H9 (cell line): ENCODE measurements at places on chromosomes 7 and 10.

DNA sequence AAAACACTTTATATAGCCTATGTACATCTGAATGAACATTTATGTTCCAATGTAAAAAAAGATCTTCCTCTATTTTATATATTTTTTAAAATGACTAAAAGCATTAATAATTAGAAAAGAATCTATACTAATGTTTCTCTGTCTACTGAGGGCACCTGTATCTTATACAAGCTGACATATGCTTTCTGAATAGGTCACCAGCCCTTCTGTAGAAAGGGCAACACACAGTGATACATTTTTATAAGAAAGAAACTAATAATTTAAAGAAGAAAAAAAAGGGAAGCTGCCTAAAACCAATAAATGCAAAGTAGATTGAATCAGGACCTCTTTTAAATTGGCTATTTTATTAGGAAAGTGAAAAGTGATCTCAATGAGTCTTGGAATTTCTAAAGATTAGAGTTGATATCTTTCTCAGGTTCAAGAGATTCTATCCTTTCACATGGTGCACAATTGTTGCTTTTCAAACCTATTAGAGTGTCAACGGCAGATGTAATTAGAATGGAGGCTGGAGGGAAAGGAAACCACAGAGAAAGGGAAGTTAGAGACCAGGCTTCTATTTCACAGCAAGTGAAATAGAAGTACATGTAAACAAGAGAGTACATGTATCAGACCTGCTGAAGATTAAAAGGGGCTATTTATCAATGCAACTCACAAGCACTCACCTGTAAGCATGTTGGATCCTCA lies 6.3 kb downstream of the MTPN start:
- no peak for DNase-seq

DNA sequence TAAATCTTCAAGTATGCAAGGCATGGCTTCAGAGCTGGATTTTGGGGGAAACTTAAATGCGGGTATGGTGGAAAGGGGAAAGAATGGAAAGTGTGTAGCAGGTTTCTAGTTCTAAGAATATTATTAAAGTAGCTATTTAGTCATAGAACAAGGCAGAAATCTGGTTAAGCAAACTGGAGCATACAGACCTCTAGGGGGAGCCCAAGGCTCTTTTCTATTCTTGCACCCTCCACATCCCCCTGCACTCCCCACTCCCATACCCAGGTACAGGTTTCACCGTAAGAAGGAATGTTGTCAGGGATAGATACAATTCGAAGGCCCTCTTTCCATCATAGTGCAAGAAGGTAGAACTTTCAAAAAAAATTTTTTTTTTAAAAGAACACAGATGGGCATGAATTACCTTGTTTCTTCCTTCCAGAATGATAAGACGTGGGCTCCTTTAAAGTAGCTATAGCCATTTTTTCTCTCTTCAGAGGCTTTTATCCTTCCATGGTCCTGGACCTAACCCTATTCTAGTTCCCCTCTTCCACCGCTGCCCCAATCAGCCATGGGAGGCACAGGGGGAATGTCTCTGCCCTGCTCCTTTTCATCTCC lies 41.5 kb upstream of the SMIM30 start:
- DNase-seq = peak; percentile 59

- DNase-seq = no peak
Observed at GRCh38 chr7:325051-325798, 35.3 kb downstream of the FOXL3 start.

GRCh38 chr10:30979956-30980355 lies 51.7 kb downstream of the ZNF438 start:
- DNase-seq = no peak

DNA sequence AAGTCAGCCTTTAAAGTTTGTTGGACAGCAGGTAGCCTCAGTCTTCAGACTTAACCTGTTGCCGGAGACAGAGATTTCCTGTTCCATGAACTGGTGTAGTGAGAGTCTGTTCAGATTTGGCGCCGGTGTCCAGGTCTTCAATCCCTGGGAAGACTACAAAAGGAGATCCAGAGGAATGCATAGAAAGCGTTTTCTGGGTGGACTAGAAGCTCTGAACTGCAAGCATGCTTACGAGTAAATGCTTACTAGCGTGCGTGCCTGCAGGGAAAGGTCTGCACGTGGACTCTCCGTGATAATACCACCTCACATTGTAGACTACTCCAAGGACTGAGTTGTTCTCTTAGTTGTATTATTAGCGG lies 878 bp downstream of the GLRX3 start:
- no peak for DNase-seq

DNA sequence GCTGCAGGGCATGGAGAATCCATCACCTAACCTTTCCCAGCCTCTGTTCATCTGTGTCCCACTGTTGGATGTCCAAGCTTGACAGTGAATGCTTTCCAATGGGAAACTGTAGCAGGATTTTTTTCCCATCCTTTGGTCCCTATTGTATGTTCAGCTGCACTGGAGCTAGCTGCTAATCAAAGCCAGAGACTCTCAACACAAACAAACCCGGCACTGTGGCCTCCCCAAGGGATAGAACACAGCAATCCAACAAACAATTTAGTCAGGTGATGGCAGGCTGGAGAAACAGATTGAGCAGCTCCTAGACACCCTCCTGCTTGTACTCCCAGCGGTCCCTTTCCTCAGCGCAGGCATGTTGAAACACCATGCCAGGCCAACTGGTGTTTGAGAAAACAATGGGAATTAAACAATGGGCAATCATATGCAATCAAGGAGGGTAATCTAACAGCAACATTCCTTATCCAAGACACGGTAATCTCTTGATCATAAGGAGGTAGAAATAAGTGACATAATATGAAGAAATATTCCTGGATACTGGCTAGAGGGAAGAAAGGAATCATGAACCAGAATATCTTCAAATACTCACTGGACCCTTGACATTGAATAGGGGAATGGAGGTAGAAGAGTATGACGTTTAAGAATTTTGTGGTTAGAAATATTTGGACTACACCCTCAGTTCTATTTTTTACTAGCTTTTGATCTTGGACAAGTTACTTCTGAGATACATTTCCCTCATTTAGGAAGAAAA lies 15.0 kb downstream of the PTN start:
- no peak for DNase-seq

DNA sequence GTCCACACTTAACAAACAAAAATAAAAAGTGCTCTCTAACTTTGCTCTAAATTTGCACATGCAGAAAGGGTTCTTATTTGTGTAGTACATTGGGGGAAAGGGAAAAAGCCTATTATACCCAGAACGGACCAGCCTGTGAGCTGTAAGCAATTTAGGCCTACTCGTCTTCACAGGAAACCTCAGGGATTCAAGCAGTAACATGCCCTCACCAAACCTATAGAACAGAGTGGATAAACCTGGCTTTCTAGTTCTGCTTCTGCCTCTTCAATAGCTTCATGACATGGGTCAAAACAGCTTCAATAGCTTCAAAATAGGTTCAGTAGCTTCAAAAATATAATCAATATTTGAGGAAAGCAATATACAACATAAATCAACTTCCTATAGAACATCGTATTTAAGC lies 163.7 kb downstream of the ARL4A start:
- no peak for DNase-seq

DNA sequence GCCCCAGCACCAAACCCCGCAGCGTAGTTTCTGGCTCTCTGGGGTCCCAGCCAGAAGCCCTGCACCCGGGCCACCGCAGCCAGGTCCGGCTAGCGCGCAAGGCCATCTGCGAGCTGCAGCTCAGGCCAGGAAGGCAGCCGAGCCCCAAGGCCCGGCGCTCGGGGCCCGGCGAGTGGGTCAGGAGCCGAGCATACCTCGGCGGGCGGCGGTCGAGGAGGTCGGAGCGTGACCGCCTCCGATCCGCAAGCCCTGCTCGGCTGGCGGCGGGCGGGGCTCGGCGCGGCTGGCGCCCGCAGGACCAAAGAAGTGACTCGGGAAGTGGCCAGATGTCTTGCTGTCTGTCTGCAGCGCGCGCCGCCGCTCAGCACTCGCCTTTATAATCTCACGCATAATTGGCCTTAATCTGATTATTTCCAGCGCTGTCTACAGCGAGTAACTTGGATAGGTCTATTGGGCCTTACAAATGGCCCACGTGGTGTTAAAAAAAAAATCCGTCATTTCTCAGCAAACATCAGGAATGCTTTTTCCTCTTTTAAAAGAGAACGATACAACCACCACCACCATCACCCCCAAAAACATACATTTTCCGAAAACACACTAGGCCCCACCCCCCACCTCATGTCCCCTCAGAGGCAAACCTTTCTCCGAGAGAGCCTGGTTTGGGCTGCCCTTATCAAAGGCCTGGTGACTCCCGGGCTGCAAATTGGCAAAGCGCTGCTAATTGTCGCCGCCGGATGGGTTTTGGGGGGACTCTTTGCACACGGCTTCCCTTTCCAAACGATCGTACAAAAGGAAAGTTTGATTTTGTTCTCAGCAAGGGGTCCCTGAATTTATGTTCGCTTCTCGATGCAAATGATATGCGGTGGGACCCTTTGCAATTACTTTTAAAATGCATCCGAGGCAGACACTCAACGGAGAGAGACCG lies at the start of gene DRGX:
Gene DRGX, minus strand, starts transcription at position 349 of the 925 bp plus-strand sequence. CDS start 649 bp downstream, outside the sequence.
- DNase-seq = no peak

GRCh38 chr10:68156373-68157185 lies 47.3 kb downstream of the MYPN start:
- DNase-seq = peak; percentile 42

DNA sequence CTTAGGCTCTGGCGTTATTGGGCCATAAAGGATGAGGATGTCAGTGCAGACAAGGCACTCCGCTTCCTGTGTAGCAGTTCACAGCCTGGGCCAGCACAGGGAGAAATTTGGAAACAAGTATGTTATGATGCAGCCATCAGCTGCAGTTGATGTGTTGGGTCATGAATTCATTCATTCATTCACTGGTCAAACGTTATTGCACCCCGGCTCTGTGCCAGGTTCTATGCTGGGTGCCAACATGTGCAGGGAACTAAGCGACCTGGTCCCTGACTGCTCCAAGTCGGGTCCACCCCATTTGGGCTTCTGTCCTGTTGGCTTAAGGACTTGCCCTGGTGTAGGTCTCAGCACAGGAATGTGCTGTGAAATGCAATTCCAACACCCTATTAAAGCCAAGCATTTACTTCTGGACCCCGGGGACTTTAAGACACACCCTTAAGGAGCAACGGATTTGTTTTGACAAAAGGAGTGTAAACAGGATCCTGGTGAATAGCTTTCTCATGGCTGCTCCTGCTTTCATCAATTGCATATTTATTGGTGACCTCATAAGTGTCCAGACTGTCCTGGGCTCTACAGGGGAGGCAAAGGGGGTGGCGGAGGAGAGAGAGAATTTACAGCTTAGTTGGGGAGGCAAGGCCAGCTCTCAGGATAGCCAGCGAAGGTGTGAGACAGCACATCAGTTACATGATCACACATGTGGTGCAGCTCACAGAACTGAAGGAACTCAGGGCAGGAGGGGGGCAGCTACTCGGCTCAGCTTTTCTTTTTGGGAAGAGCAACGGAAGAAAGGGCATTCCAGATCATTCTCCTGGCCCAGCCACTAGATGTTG lies 158.6 kb downstream of the GRK5 start:
- DNase-seq = no peak

DNA sequence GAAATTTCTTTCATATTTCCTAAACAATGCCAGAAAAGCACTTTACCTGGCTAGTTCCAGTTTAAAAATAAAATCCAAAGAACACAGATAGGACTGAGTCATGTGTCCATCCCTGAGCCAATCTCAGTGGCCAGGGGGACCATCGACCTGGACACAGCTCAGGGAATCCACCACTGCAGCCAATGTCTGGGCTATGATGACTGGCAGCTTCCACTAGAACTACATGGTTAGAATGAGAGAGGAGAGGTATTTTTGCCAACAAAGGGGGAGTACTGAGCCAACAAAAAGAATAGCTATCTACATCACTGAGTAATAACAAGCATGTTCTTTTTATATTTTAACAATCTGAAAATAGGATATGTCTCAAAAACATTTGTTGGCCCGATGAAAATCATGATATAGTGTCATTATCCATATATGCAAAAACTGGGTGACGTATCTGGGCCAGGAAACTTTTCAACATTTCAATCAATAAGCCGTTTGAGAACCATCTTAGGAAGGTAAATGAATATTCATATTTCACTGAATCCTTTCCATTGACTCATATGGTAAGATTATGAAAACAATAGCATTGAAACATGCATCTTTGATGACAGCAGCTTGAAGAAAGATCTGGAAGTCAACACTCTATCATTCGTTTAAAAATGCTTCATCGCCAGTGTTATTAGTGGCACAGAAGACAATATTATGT lies 104.0 kb downstream of the TPK1 start:
- DNase-seq = no peak

GRCh38 chr7:128841921-128842673 lies 11.9 kb downstream of the FLNC start:
- DNase-seq = peak; percentile 84

GRCh38 chr10:80619036-80619435 lies 81.3 kb downstream of the SH2D4B start:
- DNase-seq = no peak

GRCh38 chr7:28747404-28747803 lies 210.7 kb downstream of the TRIL start:
- DNase-seq = no peak

GRCh38 chr7:142445019-142445686 lies 187.3 kb upstream of the PRSS58 start:
- DNase-seq = peak; percentile 75

- DNase-seq = no peak
Observed at GRCh38 chr7:1112109-1112508, 24.2 kb downstream of the GPER1 start.

GRCh38 chr10:130396044-130396443 lies 259.9 kb downstream of the GLRX3 start:
- DNase-seq = peak; percentile 12

DNA sequence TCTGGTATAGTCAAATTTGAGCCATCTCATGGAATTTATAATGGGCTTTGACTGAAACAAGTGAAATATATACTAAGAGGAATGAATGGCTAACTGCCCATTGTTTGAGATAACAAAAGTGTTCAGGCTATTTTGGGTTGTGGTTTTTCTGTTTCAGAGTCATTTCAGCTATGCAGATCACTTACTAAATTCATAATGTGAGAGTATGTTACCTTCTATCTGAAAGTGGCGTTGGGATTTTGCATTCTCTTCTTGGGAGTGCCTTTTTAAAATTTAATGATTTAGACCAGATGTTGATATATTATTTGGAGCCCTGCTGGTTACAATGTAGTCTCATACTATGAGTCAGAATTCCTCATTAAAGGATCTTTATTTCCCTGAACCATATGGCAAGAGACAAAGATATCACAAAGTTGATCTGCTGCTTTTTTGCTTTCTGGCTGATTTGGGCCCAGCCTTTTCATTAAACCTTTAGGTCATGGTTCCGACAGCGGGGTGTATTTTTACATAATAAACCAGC lies 10.4 kb downstream of the VCL start:
- DNase-seq = no peak

GRCh38 chr10:70053841-70054288 lies 1.2 kb downstream of the MACROH2A2 start:
- DNase-seq = peak; percentile 41

- DNase-seq = no peak
Observed at GRCh38 chr7:158945519-158945918, 89.2 kb downstream of the DYNC2I1 start.

DNA sequence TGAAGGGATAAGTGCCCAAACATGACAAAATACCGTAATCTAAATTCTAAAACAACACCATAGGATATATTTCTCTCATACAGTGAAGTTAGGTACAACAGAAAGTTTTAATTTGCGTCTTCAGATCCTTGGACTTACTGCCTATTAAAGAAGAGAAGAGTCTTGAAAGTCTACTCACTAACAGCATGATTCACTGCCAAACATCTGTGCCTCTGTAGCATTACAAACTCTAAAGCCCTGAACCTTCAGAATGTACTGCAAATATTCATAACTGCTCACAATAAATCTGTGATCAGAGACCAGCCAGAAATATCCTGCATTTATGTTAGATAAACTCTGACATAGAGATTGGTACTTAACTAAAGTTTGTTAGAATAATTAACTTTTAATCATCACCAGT lies 365.3 kb downstream of the PARD3 start:
- no peak for DNase-seq

GRCh38 chr10:22589851-22590514 lies 124.4 kb downstream of the PIP4K2A start:
- DNase-seq = no peak
